Activated CD4-positive, CD25-positive, alpha-beta regulatory T cell (primary cell): ENCODE measurements at places on chromosomes 3 and 15.

DNA sequence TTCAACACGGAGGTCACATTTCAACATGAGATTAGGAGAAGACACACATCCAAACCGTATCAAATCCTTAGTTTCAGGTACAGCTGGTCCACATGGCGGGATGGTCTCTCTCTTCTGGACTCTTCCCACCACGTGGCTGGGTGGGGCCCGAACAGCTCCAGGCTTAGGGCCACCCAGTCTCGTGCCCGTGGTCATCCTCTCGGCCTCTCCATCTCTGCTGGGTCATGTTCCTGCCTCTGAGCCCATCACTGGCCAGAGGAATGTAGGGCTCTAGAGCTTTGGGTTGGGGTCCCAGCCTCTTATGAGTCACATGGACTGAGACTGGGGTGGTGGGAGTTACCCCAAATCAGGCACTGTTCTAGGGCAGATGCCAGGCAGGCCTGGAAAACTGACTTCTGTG lies 12.2 kb downstream of the SYNM start:
- no peak for DNase-seq

GRCh38 chr3:53837331-53837730 lies 8.9 kb downstream of the CHDH start:
- DNase-seq = no peak

- no peak for DNase-seq
Measured at GRCh38 chr15:65740148-65740547, 51.9 kb downstream of the DENND4A start.

- DNase-seq = no peak
Measured at GRCh38 chr3:188595890-188596376, 442.0 kb downstream of the LPP start.

DNA sequence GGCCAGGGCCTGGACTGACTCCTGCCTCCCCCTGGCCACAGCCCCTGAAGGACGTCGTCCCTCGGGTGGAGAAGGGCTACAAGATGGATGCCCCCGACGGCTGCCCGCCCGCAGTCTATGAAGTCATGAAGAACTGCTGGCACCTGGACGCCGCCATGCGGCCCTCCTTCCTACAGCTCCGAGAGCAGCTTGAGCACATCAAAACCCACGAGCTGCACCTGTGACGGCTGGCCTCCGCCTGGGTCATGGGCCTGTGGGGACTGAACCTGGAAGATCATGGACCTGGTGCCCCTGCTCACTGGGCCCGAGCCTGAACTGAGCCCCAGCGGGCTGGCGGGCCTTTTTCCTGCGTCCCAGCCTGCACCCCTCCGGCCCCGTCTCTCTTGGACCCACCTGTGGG lies 10.3 kb upstream of the LMAN1L start:
- no peak for DNase-seq

- DNase-seq = no peak
Measured at GRCh38 chr3:32667072-32667582, 17.9 kb upstream of the CNOT10 start.

DNA sequence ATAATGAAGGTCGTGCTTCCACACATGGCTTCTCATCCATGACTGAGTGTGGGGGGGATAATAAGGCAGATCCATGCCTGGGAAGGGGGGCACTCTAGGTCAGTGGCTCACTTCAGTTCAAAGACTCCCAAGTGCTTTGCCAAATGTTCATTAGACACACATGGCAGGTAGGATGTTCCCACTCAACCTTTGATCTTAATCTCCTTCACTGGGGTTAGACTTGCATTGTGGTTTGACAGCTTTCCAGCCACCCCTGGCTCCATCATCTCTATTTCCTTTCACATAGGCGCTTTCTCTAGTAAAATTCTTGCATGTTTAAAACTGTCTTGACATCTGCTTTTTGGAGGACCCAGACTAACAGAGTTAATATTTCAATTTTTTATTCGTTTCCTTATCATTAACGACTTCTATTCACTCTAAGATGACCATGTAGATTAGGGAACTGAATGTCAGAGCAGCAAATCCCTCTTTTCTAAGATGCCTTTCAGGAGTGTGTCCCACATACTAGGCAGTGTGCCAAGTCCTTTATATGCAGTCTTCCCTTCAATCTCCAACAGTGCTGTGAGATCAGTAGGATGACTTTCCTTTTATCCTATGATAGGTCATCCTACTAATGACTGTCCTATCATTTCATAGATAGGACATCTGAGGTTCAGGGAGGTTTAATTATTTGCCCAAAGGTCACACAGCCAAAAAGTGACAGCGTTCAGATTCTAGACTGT lies 57.9 kb downstream of the BTD start:
- no peak for DNase-seq

GRCh38 chr3:195877136-195877715 lies 31.1 kb downstream of the TNK2 start:
- no peak for DNase-seq

DNA sequence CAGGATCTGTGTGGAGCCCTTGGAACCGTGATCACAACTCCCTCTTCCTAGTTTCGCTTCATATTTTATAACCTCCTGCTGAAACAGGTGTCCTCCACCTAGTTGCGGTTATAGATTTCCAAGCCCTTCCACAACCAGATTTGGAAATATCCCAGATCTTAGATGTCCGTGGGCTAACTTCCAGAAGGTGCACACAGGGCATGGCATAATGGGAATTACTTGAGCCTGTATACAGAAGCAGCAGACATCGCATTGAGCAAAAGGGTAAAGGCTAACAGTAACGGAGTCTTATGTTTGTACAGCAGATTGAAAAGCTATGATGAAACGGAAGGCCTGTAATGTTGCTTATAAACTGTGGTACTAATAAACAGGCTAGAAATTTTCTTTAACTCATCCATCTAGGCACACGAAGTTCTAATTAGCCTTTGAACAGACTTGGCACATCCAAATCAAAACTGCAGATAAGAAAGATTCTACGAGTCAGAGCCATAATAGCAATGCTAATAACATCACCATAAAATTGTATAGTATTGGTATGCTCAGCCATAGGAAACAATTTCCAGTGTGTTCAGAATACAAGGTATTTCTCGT lies 1.2 kb upstream of the USF3 start:
- DNase-seq = no peak

- DNase-seq = no peak
Measured at GRCh38 chr3:111784001-111784400, 75.1 kb upstream of the PHLDB2 start.

DNA sequence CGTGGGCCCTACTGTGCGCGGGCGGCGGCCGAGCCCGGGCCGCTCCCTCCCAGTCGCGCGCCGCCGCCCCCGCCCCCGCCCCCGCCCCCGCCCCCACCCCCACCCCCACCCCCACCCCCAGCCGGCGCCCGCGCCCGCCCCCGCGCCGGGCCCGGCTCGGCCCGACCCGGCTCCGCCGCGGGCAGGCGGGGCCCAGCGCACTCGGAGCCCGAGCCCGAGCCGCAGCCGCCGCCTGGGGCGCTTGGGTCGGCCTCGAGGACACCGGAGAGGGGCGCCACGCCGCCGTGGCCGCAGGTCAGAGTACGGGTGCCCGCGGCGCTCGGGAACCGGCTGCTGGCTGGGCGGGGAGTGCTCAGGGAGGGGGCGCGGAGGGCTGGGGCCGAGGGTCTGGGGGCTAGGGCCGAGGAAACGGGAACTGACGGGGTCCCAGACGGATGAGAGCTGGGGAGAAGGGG lies 1.1 kb upstream of the PPARG start:
- no peak for DNase-seq
